ENCODE measurements at places on chromosomes 5 and 9.

DNA sequence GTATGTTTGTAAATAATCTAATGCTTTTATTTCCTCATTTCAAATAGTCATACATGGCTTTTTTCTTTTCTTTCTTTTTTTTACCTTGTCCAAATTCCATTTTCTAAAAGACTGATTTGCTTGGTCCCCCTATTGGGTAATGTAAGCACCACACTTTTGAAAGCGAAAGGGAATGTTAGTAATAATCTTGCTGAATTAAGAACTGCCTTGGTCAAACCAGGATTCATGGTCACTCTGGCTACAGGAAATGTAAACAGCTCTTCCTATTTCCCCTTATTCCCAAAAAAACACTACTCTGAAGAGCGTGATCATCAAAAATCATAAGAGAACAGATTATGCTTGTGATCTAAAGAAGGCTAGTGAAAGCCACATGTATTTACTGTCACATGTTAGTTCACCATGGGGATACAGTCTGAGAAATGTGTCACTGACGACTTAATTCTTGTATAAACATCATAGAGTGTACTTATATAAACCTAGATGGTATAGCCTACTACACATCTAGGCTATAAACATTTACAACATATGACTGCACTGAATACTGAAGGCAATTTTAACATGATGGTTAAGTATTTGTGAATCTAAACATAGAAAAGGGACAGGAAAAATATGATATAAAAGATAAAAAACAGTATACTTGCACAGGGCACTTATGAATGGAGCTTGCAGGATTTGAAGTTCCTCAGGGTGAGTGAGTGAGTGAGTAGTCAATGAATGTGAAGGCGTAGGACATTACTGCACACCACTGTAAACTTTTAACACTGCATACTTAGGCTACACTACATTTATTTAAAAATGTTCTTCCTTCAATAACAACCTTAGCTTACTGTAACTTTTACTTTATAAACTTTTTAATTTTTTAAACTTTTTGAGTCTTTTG, 75.3 kb downstream of the HMGCR start:
- no peak for DNase-seq

GRCh38 chr9:38697776-38698300, 22.1 kb downstream of the FAM240B start:
- no peak for DNase-seq

- DNase-seq = no peak
These were observed 21.1 kb upstream of the MEIKIN start for GRCh38 chr5:131966551-131966950.

- DNase-seq = no peak
These were observed 303.7 kb upstream of the PAPPA start for GRCh38 chr9:115849679-115850412.

DNA sequence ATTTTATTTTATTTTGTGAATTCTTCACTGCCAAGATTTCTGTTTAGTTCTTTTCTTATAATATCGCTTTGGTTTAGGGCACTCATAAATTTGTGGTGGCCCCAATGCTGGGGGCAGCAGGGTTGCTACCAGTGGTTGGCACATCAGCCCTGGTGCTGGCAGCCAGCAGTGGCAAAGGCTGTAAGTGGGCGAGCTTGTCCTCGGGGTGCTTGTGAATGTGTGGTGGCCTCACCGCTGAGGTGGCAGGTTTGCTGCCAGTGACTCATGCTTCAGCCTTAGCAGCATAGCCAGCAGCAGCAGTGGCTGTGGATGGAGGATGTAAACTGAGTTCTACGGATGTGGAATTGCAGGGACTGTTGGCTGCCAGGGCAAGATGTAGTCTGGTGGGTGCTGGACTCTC, 262.9 kb upstream of the DMAC1 start:
- no peak for DNase-seq

GRCh38 chr5:134958755-134959154, 9.0 kb upstream of the CATSPER3 start:
- no peak for DNase-seq

DNA sequence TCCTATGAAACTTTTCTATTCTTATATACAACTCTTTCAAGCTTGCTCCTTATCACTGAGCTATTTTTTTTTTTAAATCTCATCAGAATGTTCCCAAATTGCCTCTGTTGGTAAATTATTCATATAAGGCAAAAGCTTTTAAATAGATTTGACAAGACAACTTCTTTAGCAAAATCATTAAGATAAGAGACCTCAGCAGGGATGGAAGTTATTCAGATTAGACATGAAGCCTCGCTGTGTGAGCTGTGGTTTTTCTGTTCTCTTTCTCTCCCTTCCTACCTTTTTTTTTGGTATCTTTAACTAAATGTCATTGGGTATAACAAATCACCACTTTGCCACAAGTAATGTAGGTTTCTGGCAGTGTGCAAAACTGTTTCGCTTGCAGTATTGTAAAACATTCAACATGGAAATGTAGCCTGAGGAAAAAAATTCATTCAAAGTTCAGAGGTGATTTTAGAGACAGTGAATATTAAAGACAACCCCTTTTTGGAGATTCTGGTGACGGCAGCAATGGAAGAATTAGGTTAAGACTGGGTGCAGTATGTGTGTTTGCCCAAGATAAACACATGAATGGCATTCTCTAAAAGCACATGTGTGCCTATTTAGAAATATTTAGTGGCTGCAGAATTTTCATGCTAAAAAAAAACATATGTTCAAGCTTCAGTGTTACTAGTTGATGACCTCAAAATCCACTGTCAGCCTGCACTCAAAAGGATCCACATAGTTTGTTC, 467.1 kb downstream of the ZNF608 start:
- DNase-seq = no peak

- no peak for DNase-seq
These were observed 14.6 kb upstream of the LAMC3 start for GRCh38 chr9:130994135-130995085.

DNA sequence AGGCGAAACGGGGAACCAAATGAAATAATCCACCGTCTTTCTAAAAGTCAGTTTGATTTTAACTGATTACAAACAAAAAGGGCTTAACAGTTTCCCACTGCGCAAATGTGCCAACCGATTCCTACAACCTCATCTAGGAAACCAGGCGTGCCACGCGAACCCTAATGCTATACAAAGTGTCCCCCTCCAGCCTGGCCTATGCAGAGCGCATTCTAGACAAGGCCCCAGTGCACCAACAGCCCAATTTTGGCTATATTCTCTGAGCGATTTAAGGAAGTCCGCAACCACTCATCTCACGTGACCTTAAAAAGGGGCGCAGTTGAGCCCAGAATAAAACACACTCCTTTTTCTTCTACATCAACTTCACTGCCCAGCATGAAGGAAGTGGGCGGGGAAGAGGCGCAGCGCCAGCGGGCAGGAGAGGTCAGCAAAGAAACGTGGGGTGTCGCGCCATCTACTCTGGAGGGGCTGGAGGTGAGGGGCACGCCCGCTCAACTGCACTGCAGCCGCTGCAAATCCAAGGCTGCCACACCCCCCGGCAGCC, 779 bp downstream of the FAM13B start:
- no peak for DNase-seq

- DNase-seq = no peak
These were observed 210.9 kb downstream of the AOPEP start for GRCh38 chr9:94937214-94937903.

DNA sequence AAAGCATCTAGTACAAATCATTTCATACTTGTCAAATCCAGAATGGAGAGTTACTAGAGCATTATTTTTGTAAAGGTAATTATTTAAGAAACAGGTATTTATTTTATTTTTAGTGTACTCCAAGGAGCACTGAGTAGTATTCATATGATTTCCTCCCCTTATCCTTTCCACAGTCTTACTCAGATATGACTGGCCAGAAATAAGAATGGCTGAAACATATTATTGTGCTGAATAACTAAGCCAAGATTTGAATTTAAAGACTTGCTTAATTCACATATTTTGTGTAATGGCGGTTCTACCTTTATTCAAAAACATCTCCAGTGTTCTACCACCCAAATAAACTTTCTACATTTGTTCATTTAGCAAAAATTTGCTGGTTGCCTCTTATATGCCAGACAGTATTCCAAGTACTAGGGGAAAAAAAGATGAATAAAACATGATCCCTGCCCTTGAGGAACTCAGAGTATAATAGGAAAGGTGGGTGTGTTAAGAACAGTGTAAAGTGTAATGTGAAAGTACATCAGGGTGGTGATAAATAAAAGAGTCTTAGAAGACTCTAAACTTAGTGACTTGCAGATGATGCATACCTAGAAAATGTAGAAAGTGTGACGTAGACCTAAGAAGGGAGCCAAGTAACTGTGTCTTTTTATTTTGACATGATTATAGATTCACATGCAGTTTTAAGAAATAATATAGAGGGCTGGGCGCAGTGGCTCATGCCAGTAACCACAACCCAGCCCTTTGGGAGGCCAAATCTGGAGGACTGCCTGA, 110.4 kb upstream of the GRHPR start:
- no peak for DNase-seq

DNA sequence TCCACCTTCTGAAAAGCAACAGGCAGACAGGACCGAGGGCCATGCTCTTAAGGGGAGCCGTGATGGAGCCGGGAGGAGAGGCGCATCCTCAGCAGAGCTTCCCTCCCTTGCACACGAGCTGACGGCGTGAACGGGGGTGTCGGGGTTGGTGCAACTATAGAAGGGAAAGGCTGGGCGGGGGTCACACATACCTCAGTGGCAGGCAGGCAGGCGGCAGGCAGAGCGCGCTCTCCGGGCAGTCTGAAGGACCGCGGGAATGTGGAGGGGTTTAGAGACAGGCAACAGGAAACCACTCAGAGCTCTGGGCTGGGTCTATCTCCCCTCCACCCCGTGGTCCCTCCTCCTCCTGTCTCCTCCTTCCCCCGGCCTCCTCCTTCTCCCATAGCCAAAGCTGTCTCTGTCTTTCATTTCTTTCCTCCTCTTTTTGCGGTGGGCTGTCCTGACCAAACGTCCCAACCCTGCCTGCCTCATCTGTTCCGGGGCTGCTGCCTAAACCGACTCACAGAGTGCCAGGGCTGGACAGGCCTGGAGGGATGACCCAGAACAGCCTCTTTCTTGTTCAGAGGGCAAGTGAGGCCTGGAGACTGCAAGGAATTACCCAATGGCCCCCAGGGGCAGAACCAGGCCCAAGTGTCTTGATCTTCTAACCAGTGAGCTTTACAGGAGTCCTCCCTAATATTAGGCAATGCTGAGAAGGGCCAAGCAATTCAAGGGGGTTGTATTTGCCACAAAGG, at the start of gene SPARC:
TSS of gene SPARC (minus strand) at position 242 of the 734 bp plus-strand sequence. CDS start 10,727 bp downstream, outside the sequence.
- no peak for DNase-seq

DNA sequence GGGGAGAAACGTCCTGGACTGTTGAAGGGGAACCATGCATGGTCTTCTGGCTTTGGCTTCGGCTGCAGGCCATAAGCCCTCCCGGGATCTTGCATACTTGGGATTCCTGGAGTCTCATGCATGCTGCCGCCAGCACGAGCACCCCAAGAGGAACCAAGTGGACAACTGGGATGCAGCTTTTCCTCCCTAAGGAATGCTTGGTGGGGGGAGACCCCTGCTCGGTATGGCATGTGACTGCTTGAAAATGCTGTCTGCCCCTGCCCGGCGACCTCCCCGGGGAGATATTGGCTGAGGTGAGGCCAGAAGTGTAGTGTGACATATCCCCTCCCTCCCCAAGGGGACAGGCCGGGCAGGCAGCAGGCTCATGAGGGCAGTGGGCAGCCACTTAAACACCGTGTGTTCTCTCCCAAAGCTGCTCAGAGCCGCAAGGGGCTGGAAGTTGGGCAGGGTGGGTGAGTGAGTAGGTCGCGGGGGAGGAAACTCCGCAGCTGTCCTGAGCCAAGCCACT, 15.7 kb downstream of the TMEM171 start:
- DNase-seq = no peak

DNA sequence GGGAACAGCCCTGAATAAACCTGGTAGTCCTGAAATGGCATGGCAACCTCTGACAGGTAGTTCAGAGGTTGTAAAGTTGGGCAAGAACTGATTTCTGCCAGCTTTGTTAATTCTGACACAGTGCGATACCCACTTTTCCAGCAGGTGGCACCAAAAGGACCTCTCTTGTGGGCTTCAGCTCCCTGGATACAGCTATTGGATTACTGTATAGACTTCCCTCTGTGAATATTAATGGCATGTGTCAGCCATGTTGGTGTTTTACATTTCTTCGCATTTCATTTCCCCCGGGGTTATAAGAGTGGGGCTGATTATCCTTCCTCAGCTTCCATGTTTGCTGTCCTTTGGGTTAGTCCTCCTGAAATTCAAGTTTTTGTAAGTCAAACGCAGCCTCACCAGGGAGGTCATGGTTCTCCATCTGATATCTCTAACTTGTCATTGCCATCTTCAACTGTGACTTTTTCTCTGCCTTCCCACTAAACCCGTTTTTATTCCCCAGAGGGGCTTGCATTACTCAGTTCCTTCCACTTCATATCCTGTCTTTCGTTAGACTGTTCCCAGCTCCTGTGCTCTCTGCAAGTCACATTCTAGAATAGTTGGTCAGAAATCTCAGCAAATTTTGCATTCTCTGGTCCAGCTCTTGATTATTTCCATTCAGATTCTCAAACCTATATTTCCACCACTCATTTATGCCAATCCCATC, 135.6 kb downstream of the LIFR start:
- DNase-seq = no peak

DNA sequence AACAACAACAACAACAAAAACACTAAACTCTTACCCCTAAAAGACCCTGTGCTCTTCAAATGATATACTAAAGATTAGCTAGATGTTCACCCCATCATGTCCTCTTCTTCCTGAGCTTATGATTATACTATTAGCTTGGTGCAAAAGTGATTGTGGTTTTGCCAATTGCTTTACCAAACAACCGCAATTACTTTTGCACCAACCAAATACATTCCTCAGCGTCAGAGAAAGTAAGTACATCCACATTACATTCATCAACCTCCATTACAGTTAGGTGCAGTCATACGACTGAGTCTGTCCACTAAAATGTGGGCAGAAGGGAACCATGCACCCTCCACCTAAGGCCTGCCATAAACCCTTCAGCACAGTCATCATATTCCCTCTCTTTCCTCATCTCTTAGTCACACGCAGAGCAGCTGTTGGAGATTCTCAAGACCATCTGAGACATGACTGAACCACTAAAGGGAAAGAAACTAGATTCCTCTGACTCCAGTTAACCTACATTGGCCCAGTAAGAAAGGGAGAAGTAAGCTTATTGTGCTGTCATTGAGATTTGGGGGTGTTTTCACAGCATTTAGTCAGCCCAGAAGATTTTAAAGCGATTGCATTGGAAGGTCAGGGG, 181.6 kb upstream of the TLE4 start:
- no peak for DNase-seq

DNA sequence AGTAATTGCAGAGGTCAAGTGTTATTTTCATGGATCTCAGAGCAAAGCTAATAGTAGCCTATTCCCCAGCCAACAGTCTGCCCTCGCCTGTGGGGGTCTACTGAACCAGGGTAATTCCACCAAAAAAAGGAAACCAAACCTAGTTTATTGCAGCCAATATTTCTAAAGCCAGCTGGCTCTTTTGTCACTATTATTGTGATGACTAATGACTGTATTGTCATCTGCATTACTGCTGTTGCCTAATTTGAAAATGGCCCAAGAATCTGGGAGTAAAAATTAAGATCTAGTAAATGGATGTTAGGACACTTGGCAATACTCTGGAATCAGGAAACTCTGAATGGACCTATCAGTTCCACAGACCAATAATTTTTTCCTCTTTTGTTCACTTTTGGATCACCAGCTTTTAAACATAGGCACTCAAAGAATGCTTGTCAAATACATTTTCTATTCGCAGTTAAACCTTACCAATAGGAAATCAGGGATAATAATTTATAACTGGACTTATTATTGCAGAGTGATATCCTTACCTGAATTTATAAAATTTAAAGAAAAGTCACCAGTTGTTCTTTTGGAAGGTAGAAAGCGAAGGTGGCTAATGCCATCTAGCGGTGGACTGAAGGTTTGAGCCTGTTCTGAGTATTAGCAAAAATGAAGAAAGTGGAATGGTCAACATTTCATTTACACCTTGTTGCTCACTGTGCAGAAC, 69.2 kb downstream of the SYK start:
- DNase-seq = no peak

- DNase-seq = no peak
These were observed 1.5 kb upstream of the STC2 start for GRCh38 chr5:173329491-173330337.
